ENCODE measurements at places on chromosomes 4 and X. TPM values are rescaled to one million over a fixed set of nuclear protein-coding genes. Genes with fewer than 3 reads are reported as not detected.
A peak's percentile ranks its signal among the peaks of the same experiment; 100 is the strongest.

The IL15 gene
- total RNA-seq: 2.8 TPM

The TEX11 gene
- total RNA-seq: not detected

The NWD2 gene
- total RNA-seq: under 0.01 TPM

DNA sequence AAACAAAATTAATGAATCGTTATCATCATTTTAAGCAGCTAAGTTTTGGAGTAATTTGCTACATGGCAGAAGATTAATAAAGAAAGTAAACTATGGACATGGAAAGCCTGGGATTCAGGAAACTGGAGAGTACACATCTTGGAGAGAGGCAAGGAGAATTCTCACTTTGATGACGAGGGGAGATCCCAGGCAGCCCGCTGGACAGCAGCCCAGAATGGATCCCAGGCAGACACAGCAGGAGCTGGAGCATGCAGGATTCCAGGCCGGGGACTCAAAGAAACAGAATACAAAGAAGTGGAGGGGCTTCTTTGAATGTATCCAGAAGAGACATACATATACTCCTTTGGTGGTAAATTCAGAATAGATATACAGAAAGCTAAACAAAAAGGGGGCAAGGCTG lies 118.0 kb upstream of the ATP6AP2 start:
- H3K4me3 ChIP-seq: no peak overlapping the region
- no peaks in the 10 kb centered on the region for H3K4me1 ChIP-seq
- DNase-seq: no peak
- no peak overlapping the region for H3K27ac ChIP-seq
- no peaks in the 10 kb centered on the region for H3K36me3 ChIP-seq

GRCh38 chrX:54178100-54178940 lies 4.7 kb downstream of the FAM120C start:
- peak overlapping the region; percentile 59 for H3K27ac ChIP-seq
- no peaks in the 10 kb centered on the region for H3K36me3 ChIP-seq

GRCh38 chr4:55554453-55555030 lies 7.8 kb upstream of the CLOCK start:
- no peaks in the 10 kb centered on the region for H3K27me3 ChIP-seq
- H3K27ac ChIP-seq: no peak overlapping the region
- no peak overlapping the region for H3K4me3 ChIP-seq
- no peaks in the 10 kb centered on the region for H3K4me1 ChIP-seq
- DNase-seq: peak; percentile 40
